ENCODE measurements at places on chromosomes 1 and 21.

DNA sequence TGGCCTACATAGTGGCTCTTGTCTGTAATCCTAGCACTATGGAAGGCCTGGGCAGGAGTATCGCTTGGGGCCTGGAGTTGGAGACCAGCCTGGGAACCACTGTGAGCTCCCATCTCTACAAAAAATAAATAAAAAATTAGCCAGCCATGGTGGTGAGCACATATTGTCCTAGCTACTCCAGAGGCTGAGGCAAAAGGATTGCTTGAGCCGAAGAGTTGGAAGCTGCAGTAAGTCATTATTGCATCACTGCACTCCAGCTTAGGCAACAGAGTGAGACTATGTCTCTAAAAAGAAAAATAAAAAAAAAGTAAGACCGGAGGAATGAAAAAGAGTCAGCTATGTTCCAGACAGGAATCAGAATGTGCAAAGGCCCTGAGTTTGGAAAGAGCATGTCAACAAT, 115.3 kb downstream of the CYYR1 start:
- DNase-seq = no peak

DNA sequence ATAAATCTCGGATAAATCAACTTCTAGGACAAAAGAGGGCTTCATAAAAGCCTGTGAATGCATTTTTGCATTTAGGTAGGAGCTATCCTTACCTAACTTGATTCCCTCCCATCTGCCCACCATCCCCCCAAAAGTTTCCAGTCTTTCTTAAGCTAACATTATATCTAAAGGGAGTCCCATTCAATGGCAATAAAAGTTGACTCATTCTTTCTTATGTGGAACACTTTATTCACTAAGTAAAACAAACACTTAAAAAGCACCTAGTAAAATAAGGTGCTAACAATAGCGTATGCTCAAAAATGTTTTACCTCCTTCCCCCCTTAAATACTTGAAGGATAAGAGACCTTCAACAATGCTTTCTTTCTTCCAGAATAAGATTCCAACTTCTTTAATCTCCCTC, 83.8 kb downstream of the GON4L start:
- no peak for DNase-seq

- peak; percentile 83 for DNase-seq
Observed at GRCh38 chr21:15483138-15483780, 246.5 kb upstream of the USP25 start.

- no peak for DNase-seq
Observed at GRCh38 chr21:28099001-28099705, 893.5 kb downstream of the LTN1 start.

GRCh38 chr1:202157945-202158344, 2.5 kb downstream of the PTPN7 start:
- DNase-seq = no peak

- no peak for DNase-seq
Observed at GRCh38 chr1:26953374-26953773, 6.9 kb downstream of the KDF1 start.

- no peak for DNase-seq
Observed at GRCh38 chr1:76137746-76138145, 63.2 kb downstream of the ST6GALNAC3 start.

DNA sequence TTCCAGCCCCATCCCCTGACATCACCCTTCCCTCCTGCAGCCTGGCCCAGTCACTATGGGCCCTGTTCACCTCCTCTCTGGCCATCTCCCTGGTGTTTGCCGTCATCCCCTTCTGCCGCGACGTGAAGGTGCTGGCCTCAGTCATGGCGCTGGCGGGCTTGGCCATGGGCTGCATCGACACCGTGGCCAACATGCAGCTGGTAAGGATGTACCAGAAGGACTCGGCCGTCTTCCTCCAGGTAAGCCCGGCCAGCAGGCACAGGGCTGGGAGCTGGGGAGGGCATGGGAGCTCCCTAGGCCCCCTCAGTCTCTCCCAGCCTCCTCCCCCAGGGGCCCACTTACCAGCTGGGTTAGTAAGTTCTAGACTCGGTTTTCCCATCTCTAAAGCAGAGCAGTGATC, 52.1 kb downstream of the ELK4 start:
- DNase-seq = no peak

GRCh38 chr1:238492271-238492670, 601.5 kb upstream of the ZP4 start:
- no peak for DNase-seq

- DNase-seq = no peak
Observed at GRCh38 chr1:76784502-76784901, 82.8 kb upstream of the ST6GALNAC5 start.

DNA sequence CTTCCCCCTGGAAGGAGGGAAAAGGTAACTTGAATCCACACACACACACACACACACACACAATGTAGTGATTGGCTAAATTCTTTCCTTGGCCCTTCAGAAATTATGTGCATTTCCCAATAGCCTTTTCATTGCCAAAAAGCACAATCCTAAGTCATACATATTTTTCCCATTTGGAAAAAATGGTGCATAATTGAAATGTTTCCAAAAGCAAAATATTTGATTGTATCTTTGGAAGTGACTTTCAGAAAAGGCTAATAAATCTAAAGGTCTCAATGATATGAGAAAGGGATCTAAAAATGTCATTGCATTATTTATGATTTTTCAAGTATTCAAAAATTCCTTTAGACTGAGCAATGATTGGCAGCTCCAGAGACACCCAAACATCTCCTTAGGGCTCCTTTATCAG, 43.5 kb upstream of the NEK7 start:
- no peak for DNase-seq

DNA sequence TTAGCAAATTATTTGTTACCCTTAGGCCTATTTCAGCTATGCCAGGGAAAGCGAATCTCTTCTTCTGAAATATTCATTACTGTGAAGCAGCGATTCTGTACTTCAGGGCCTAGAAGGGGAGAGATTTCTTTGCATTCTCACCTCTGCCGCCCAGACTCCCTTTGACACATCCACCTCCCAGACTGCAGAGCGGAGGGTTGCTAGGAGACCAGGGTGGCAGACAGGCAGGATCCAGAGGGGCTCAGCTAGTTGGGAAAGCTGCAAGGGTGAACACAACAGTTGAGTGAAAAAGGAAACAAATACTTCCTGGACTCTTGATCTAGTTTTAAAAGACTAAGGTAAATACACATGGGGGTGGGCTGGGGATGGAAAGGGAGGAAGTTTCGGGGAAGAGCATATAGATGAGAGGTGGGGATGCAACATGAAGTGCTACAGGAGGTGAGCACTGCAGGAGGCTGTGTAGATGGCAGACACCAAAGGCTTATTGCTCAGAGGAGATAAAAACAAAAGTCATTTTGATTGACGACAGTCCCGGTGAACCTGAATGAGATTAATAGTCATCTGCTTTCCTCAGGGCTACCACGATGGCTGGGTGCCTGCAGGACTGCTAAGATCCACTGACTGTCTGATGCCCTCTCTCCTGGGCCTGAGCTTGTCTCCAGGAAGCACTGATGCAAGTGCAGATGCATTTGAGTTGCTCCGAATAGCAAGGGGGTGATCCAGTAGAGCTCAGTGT, 26.4 kb upstream of the RAB3GAP2 start:
- no peak for DNase-seq

DNA sequence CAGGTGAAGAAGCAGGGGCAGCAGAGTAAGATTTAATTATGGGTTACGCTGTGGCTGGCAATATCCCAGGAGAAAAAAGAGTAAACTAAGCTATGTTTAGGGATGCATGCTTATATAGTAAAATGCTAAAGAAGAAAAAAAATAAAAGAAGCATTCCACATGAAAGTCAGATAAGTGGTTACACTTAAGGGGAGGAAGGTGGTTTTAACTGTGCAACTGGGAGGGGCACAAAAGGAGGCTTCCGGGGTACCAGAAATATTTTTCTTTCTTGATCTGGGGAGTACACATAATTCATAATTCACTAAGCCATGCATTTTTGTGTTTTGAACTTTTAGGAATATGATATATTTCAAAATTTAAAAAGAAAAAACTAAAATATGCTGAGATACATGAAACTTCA, 39.5 kb downstream of the USP48 start:
- DNase-seq = no peak

DNA sequence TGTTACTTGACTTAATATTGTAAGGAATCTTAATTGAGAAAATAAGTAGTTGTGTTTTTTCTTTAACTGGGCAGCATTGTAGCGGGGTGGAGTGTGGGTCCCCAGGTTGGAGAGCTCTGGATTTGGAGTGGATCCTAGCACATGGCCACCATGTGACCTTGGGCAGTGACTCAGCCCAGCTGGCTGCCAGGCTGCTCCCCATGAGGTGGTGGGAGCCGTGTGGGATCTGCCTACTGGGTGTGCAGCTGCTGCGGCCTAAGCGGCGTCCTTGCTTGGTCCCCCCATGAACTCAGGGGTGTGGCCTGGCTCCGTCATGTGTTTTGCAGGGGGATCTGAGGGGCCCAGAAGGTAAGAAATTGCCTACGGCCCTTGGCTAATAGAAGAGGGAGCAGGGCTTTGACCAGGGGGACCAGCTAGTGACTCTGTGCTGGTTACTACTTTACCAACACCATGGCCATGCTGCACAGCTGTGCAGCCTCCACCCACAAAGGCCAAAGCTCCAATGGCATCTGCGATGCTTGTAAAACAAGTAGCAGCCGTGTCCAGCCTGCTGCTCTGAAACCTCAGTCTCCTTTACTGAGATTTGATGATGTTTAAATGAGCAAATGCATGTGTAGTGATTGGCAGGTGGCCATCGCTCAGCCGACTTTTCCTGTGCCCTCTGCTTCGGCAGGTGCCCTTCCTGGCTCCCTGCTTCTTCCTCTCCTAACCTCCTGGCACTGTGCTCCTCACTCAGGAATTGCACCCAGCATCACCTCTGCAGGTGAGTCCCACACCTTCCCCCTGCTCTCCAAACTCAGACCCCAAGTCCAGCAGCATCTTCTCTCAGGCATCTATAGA, 68.3 kb downstream of the ADARB1 start:
- no peak for DNase-seq

- DNase-seq = no peak
Observed at GRCh38 chr1:230869500-230869899, 1.2 kb upstream of the C1orf198 start.

DNA sequence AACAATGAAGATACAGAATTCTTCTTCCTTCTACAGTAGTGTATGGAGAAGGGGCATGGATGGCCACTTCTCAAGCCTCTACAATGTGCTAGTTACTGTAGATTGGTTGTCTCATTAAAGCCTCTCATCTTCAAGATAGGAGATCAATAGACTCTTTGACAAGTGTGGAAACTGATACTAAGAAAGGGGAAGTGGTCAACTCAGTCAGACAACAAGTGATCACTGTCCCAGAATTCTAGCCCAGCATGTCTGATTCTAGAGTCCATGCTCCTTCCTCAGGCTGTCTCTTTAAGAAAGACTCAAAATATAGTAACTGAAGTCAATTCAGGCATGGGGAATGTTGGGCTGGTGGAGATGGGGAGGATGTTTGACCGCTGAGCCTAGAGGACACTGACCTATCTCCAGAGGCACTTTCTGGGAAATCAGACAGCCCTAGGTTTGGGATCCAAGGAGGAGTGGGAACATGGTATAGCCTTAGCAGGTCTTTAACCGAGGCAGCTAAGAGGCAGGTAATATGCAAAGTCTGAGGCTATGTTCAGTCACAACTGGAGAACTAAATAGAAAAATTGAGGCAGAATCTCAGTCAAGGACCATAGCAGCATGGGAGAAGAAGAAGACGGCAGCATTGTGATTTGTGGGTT, 39.3 kb upstream of the EYA3 start:
- DNase-seq = no peak

DNA sequence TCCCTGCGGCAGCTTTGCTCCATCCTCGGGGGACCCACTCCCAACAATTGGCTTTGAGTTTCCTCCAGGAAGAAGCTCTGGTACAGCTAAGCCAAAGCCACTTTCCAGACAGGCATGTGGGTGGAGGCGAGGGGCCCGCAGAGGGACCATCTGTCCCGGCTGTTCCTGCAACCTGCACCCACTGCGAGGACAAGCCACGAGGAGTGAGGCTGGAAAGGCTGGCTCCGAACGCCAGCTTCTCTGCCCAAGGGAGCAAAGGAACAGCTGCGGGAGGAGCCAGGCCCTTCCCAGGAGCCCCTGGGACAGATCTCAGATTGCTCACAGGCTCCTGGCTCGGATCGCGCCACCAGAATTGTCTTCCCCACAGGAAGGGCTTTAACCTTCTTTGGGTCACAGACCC, 28.3 kb upstream of the PEF1 start:
- DNase-seq = no peak

- DNase-seq = no peak
Observed at GRCh38 chr1:94039871-94040569, 80.9 kb downstream of the ABCA4 start.

- no peak for DNase-seq
Observed at GRCh38 chr1:3087049-3087448, 18.0 kb downstream of the PRDM16 start.

DNA sequence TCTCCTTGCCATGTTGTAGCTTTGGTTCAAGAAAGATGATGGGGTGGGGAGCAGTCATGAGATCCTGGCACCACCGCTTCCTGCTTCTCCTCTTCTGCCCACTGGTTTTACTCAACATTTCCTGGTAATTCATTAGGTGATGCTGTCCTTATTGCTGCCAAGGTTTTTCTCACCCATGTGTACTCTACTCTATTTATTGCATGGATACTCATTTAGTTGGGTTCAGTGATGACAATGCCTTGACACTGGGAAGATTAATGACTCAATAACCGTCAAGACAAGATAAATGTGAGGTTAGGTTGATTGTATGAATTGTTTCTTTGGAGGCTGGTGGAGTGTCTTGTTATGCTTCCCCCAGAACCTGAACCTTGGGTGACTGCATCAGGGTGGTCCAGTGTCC, 484.2 kb downstream of the SIPA1L2 start:
- DNase-seq = no peak

GRCh38 chr1:67612788-67613241, 72.2 kb upstream of the GADD45A start:
- no peak for DNase-seq

DNA sequence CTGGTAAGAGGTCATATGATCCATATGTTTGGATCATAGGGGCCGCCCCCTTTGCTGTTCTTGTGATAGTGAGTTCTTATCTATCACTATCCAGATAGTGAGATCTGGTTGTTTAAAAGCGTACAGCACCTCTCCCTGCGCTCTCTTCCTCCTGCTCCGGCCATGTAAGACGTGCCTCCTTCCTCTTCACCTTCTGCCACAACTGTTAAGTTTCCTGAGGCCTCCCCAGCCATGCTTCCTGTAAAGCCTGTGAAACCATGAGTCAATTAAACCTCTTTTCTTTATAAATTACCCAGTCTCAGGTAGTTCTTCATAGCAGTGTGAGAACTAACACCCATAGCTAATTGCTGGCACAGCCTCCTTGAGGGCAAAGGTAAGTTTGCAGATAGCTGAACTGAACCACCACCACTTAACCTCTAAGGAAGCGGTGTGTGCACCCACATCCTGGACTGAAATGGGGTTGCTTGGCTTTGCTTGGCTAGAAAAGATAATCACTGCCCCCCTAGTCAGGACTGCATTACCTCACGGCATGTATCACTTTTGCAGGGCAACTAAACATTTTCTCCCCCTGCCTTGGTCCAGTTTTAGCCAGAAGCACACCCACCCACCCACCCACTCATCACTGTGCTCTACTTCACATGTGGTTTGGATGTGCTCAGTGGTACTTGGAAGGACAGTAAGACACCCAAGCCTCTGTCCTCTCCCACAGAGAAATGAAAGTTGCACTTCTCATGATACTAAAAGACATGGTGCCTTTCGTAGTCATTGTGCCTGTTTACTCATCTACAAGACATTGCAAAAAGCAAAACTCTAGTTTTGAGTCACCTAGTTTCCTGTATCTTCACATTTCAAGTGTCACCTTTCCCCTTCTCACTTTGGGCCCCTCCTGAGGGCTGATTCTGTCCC, 23.1 kb upstream of the PTAFR start:
- DNase-seq = peak; percentile 59

GRCh38 chr1:220922951-220923350, 43.7 kb downstream of the HLX start:
- no peak for DNase-seq

- no peak for DNase-seq
Observed at GRCh38 chr21:40841524-40842196, 5.3 kb downstream of the DSCAM start.

Data from CD4-positive, alpha-beta T cell treated with Interleukin-6 for 4 hours (primary cell).